Stimulated activated CD4-positive, alpha-beta T cell treated with anti-CD3 and anti-CD28 coated beads, Interleukin-1b, Interleukin-23, amount 100 ng/mL, for 48 hours (primary cell): ENCODE measurements at places on chromosomes 16 and 17.
A peak's percentile ranks its signal among the peaks of the same experiment; 100 is the strongest.

DNA sequence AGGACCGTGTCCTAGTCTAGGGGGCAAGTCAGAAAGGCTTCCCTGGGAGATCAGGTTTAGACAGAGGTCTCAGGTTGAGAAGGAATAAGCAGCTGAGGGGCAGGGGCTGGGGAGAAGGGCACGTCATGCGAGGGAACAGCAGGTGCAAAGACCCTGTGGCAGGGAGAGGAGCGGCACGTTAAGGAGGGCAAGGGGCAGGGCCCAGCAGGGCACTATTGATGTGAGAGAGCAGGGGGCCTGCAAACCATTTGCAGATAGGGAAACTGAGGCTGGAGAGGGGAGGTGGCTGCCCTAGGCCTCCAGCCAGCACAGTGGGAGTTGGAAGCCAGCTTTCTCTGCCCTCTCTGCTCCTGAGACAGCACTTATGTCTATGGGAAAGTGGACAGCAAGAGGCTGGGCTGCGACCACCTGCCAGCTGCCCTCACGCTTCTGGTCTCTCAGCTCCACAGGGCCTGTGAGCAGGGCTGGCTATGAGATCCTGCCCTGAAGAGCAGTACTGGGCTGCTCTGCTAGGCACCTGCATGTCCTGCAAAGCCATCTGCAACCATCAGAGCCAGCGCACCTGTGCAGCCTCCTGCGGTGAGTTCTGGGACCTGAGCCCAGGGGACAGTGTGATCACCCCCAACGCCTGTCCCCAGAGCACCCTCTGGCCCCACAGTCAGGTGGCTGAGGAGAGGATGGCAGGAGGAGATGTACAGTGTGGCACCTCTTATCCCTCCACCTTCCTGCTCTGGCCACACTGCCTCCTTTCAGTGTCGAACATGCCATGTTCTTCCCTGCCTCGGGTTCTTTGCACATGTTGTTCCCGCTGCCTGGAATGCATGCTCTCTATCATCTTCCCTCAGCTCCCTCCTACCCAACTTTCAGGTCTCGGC, 61.5 kb downstream of the USP22 start:
- DNase-seq = no peak

DNA sequence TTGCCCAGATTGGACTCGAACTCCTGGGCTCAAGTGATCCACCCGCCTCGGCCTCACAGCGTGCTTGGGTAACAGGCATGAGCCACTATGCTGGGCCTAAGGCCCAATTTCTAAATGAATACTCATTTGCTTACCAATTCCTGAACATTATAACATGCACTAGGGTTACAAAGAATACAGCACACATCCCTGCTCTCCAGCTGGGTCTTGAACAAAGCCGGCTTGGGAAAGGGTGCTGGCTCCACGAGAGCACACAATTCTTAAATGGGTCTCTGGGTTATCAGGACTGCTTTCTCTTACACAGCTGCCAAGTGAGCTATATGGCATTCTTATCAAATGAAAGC, 58.3 kb downstream of the HIC1 start:
- DNase-seq = no peak

DNA sequence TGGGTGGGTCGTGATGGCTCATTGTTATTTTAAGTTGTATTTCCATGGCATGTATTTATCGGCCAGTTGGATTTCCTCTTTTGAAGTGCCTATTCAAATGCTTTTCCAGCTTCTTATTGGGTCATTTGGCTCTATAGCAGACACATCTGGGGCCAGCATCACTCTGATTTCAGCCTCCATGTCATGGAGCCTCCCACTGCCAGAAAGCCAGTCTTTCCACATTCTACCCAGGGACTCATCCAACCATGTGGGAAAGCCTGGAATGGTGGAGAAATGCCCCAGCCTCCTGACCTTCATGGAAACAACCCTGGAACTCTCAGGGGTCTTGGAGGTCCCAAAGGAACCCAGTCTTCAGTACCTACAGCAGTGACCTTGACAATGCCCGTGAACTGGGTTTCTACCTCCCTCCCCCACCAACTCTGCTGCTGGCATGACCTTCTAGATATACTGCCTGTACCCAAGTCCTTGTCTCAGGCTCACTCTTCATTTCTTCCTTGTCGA, 33.8 kb upstream of the ADGRG1 start:
- DNase-seq = no peak

- DNase-seq = no peak
These were observed 174.7 kb downstream of the HS3ST3A1 start for GRCh38 chr17:13426991-13427390.

GRCh38 chr16:73794994-73795393, 501.6 kb upstream of the PSMD7 start:
- no peak for DNase-seq

GRCh38 chr17:6195123-6195522, 124.9 kb downstream of the WSCD1 start:
- no peak for DNase-seq

GRCh38 chr16:46768809-46769208, 20.7 kb upstream of the MYLK3 start:
- no peak for DNase-seq

DNA sequence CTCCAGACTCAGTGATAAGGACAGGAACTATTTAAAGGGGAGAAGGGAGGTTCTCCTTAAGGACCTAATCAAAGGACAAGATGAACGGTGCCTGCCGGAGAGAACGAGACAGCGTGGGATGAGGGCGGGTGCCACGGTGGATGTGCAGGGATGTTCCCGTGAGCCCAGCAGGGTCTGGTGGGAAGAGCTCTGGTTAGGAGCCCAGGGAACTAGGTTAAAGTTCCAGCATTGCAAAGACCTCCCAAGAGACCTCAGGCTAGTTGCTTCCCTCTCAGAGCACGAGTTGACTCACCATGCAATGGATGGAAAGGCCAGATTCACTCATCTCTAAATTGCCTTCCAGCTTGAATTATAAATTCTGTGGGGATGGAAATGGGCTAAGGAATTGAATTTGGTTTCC, 14.7 kb downstream of the CCR7 start:
- no peak for DNase-seq

- DNase-seq = no peak
These were observed 39.4 kb downstream of the STH start for GRCh38 chr17:46038414-46038813.

GRCh38 chr17:60135951-60136666, 13.7 kb upstream of the CA4 start:
- no peak for DNase-seq

DNA sequence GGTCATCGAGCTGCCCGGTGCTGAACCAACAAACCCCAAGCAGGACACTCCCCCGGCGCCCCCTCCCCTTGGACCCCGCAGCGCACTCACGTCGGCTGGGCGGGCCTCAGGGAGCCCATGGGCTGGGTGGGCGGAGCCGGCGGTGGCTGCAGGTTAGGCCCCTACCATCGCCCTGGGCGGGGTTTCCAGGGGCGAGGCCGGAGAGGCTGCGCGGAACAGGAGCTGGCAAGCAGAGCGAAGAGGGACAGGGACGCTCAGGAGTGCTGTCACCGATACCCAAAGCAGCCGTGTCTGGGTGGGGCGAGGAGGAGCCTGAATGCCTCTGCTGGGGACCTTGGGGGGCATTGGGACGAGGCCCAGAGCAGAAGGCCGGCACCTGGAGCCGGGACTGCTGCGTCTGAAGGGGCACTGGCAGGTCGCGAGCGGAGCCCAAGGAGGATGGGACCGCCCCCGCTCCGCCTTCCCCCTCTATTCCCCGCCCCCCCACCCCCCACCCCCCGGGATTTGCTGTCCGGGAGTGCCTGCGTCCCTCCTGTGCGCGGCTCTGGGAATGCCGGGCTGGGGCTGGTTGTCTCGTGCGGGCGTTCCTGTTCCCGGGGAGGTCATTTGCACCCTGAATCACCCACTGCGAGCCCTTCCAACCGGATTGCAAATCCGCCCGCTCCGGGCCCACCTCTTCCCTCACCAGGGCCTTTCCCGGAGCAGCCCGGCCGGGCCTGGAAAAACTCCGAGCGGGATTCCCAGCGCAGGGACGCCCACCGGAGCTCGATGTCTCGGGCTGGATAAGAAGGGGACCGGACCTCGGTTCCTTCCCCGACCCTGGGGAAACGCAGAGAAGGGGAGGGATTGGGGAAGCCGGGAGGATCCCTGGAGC, 902 bp downstream of the ARHGAP27 start:
- DNase-seq = peak; percentile 70

- DNase-seq = no peak
These were observed 2.2 kb downstream of the MAPK8IP3 start for GRCh38 chr16:1708083-1708767.

DNA sequence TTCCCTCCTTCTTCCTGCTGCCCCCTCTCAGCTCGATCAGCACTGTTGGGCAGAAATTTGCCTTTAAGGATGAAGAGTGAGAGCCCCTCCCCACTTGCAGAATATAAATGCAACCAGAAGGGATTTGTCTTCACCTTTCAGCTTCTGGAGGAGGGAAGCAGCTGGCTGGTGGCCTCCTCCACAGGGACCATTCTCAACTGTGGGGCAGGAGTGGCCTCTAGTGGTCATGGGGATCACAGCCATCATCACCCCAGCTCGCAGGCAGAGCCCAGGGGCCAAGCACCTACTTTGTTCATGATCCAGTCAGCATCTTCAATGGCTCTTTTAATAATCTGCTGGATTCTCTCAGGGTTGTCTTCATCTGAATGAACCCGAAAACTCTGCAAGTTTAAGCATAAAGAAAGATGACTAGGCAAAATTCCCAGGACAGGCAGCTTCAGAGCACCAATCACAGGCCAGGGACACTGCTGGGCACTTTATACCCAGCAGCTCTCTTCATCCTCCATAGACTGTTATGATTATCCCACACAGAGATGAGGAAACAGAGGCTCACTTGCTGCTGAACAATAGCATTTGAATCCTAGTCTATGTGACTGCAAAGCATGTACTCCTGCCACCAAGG, 13.1 kb downstream of the LYRM9 start:
- peak; percentile 73 for DNase-seq

- DNase-seq = no peak
These were observed 108.0 kb upstream of the DNAH9 start for GRCh38 chr17:11490171-11490755.

DNA sequence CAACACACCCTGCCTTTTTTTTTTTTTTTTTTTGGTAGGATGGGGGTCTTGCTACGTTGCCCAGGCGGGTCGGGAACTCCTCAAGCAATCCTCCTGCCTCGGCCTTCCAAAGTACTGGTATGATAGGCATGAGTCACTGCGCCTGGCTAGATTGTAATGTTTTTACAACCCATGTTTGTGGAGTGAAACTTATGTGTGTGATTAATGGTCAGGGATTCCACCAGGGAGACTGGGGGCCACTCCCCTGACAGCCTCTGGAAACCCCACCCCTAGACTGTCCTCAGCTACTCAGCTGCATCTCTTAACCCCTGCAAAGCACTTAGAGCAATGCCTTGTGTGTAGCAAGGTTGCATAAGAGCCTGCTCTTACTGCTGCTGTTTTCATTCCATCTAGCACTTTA, 220.5 kb downstream of the PARN start:
- DNase-seq = no peak
